Smooth muscle cell of bladder (primary cell): ENCODE measurements at places on chromosomes 12 and 14. TPM values are rescaled to one million over a fixed set of nuclear protein-coding genes. Genes with fewer than 3 reads are reported as not detected.

IRAK3 gene
- total RNA-seq = 8.1 and 12.1 TPM in 2 replicates

ST8SIA1 gene
- total RNA-seq = 0.65 and 0.71 TPM in 2 replicates

C14orf132 gene
- total RNA-seq = 13.5 and 13.7 TPM in 2 replicates

OR4E2 gene
- not detected in 2 replicates for total RNA-seq

MYH6 gene
- not detected in 2 replicates for total RNA-seq

PLCZ1 gene
- total RNA-seq = not detected in 2 replicates

CGRRF1 gene
- 10.4 and 11.5 TPM in 2 replicates for total RNA-seq

HPD gene
- total RNA-seq = 2.2 and 11.9 TPM in 2 replicates

CLEC4C gene
- total RNA-seq = not detected in 2 replicates

C1QL4 gene
- total RNA-seq = under 0.01 TPM in 1 of 2 replicates, not detected in the other

IFT43 gene
- 41.7 and 48.4 TPM in 2 replicates for total RNA-seq

GLRX5 gene
- total RNA-seq = 25.9 and 28.1 TPM in 2 replicates

EXOC3L4 gene
- total RNA-seq = 0.65 and 1.6 TPM in 2 replicates

SLC35E3 gene
- total RNA-seq = 2.6 and 3.1 TPM in 2 replicates

OSGEP gene
- total RNA-seq = 23.1 and 25.9 TPM in 2 replicates

ACOT6 gene
- not detected in 2 replicates for total RNA-seq

KRT79 gene
- total RNA-seq = not detected in 2 replicates

ACVRL1 gene
- total RNA-seq = 19.8 and 34.7 TPM in 2 replicates

PLBD1 gene
- 1.1 and 3.2 TPM in 2 replicates for total RNA-seq

SLC6A13 gene
- total RNA-seq = 0.14 and 0.18 TPM in 2 replicates

SENP1 gene
- total RNA-seq = 11.3 and 11.8 TPM in 2 replicates

PAX9 gene
- total RNA-seq = 0.09 TPM in 1 of 2 replicates, not detected in the other

NEUROD4 gene
- total RNA-seq = not detected in 2 replicates

CCDC196 gene
- not detected in 2 replicates for total RNA-seq

ABCD2 gene
- under 0.01 and 0.09 TPM in 2 replicates for total RNA-seq

PSMD9 gene
- total RNA-seq = 77.2 and 88.6 TPM in 2 replicates

IL23A gene
- total RNA-seq = not detected in 2 replicates

ARPC3 gene
- 209 and 214 TPM in 2 replicates for total RNA-seq

DUSP16 gene
- total RNA-seq = 4.6 and 5.0 TPM in 2 replicates

SALL2 gene
- 1.7 and 4.0 TPM in 2 replicates for total RNA-seq

RNF10 gene
- 92.2 and 113 TPM in 2 replicates for total RNA-seq

ARHGAP9 gene
- 0.09 and 0.28 TPM in 2 replicates for total RNA-seq

TIMM9 gene
- 17.8 and 19.4 TPM in 2 replicates for total RNA-seq
